Activated CD8-positive, alpha-beta T cell treated with anti-CD3 and anti-CD28 coated beads, Interleukin-2, amount 10 ng/mL, durations not matched to agents 7 days and 5 days (primary cell): ENCODE measurements at places on chromosomes 1 and 21.

GRCh38 chr1:36351227-36351977 lies 28.0 kb upstream of the EVA1B start:
- DNase-seq, result no peak

DNA sequence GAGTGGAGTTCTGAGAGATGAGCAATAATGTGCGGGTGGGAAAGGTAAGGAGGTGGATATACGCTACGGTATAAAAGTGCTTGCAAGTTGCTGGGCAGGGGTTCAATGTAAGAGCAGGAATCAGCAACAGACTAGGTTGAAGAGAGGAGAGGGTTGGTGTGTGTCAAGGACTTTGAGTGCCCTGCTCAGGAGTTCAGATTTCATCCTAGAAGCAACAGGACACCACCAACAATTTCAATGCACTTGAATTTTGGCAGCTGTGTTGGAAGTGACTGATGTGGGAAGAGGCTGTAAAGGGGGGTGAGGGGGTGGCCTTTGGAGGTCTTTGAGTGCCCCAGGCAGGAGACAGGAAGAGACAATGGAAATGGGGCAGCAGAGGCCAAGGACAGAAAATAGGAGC lies 57.3 kb downstream of the RHOU start:
- DNase-seq, result no peak

DNA sequence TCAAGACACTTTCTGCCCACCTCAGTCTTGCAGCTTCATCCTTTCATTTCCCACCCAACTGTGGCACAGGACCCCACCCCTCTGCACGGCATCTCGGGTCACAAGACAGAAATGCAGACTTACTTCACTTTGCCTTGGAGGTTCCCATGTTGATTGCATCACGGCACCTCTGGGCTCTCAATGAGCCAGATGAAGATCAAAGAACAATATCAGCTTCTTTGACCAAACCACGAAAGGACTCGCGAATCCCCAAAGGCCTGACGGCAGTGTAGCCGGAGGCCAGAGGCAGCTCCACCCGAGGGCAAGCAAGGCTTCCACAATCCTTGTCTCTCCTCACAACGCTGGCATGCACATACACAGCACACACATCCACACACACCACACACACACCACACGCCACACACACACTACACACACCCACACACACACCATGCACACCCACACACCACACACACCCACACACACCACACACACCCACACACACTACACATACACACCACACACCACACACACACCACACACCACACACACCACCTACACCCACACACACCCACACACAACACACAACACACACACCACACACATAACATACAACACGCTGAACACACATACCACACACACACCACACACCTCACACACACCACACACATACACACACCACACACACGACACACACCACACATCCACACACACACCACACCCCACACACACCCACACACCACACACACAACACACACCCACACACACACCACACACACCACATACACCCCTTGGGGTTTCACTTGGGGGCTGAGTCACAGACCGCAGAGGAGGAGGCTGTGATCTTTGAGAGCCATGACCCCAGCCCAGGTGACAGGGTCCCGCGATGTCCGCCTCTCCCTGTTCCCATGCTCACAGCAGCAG lies 35.8 kb downstream of the UBASH3A start:
- DNase-seq, result no peak

GRCh38 chr1:91282695-91283420 lies 121.8 kb downstream of the HFM1 start:
- DNase-seq, result peak; percentile 62

DNA sequence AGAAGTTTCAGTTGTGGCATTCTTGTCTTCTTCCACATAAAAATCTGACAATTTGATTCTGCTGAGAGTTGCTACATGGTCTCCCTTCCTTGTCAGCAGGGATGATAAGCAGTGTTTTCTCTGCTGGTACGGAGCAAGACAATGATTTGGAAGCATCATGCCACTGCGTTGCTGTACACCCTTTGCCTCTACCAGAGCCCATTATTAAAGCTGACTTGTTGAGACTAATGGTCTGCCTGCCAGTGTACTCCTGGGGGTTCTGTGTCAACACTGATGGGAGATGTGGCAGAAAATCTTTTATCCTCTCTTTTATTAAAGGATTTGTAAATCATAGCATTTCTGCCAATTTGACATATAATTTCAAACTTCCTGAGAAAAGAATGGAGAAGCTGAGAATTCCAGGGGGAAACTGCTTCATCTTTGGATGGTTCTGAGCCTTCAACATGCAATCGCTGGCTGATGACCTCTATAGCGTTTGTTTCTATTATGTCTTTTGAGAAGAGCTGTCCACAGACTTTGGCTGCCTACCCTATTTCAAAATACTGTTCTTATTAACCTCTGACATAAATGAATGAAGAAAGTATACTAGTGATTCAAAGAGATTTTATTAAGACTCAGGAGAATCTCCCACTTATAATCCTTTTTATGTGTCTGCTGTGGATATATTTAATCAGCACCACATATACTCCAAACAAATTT lies 47.9 kb upstream of the DYNLT5 start:
- DNase-seq, result no peak

GRCh38 chr1:178533121-178533946 lies 20.4 kb downstream of the TEX35 start:
- no peak for DNase-seq

DNA sequence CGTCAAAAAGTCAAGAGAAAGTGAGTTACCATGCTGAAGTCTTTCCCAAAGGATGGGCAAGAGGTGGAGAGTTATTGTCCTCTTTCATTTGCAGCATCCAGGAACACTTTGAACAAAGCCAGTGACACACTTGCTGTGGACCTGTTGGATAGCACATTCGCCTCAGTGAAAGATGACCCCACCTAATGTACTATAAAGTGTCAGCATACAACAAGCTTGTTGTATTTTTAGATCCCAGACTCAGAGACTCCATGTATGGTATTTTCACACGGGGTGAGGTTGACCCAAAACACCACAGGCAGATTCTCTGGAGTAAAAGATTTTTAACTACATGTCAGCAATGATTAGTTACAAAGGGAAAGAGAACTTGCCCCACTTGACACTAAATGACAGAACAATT lies 273.8 kb downstream of the PTBP2 start:
- DNase-seq, result no peak

DNA sequence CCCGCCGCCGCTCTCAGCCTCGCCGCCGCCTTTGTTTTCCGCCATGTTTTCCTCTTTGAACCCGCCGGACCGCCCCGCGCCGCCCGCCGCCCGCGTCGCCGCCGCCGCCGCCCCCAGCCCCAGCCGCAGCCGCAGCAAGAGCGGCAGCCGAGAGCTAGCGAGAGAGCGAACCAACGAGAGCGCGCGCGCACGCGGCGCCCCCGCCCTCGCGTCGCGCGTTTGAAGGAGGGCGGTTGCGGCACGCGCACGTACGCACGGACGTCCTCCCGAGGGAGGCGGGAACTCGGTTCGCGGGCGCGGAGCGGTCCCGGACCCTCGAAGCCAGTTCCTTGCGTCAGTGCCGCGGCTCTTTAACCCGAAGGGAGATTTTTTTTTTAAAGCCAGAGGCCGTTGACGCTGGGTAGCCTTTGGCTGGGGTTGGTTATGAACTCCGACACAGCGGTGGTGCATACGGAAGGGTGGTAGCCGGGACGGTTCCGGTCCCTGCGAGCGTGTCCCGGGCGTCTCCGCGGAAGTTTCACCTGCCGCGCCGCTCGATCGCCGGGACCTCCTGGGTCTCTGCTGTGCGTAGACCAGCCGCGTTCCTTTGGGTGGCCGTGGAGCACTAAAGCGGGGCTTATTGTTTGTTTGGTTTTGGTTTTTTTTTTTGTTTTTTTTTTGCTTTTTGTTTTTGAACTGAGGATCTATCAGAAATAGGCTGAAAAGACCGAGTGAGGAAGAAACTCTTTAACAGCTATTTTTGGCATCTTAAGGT lies at the start of gene TRIM33:
TRIM33 (minus strand) TSS at position 172 of the 754 bp plus-strand sequence; CDS start at position 45, 127 bp downstream.
- DNase-seq, result peak; percentile 92

DNA sequence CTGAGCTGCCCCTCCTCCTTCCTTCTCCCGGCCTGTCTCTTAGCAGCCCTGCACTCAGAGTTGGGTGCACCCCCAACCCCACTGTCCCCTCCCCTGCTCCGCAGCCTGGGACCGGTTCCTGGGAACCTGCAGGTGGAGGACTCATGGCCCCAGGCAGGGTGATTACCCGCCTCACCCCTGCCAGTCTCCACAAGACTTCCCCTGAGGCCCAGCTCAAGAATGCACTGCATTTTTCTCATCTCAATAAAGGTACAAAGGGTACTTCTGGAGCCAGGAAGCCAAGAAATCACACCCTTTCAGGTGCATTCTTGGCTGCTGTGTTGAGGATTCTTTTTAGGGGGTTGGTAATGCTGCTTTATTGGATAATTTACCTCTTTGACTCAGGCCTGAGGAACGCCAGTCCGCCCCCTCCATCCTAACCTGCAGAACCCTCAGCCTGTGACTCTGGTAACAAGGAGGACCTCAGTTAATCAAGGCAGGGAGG lies 126.3 kb upstream of the TMPRSS2 start:
- DNase-seq, result no peak

DNA sequence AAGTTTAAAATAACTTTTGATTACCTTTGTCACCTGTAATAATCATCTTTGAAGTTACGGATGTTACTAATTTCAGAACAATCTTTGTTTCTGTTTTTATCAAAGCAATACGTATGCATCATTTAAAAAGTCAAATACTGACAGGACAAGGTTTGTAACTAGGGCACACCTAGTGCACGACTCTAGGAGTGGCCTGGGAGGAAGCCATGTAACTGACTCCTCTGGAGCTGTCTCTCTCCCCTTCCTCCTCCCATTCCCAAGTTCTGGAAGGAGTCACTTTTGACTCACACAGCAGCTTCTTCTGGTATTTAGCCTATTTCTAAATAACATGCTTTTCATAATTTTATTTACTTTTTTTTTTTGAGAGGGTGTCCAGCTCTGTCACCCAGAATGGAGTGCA lies 11.8 kb upstream of the RAP1GAP start:
- DNase-seq, result no peak

DNA sequence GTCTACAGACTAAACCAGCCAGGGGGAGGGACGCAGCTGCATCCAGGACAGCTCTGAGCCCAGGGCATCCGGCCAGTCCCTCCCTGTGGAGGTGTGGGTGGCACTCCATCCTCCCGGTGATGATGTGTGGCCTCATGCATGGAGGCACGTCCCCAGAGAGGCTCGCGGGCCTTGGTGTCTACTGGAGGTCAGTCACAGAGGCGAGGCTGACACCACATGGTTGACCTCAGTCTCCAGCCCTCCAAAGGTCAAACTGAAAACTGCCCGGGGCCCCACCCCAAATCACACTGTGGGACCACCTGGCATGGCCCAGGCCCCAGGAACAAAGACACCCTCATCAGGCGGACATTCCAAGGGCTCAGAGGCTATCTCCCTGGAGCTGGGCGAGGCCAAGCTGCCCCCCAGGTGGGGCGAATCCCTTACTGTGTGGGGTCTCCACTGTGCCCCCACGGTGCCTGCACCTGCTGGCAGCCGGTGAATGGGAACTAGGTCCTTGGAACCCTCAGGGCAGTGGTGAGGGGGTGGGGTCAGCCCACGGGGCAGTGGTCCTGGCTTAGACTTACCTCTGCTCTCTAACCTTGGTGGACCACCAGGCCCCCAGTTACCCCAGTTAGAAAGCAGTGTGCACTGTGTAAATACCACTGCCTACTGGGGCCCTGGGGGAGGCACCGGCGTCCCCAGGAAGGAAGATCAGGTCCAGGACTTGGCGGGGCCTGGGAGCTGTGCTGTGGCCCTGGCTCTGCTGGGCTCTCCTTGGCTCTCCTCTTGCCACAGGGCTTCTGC lies 49.1 kb downstream of the TRPM2 start:
- no peak for DNase-seq

DNA sequence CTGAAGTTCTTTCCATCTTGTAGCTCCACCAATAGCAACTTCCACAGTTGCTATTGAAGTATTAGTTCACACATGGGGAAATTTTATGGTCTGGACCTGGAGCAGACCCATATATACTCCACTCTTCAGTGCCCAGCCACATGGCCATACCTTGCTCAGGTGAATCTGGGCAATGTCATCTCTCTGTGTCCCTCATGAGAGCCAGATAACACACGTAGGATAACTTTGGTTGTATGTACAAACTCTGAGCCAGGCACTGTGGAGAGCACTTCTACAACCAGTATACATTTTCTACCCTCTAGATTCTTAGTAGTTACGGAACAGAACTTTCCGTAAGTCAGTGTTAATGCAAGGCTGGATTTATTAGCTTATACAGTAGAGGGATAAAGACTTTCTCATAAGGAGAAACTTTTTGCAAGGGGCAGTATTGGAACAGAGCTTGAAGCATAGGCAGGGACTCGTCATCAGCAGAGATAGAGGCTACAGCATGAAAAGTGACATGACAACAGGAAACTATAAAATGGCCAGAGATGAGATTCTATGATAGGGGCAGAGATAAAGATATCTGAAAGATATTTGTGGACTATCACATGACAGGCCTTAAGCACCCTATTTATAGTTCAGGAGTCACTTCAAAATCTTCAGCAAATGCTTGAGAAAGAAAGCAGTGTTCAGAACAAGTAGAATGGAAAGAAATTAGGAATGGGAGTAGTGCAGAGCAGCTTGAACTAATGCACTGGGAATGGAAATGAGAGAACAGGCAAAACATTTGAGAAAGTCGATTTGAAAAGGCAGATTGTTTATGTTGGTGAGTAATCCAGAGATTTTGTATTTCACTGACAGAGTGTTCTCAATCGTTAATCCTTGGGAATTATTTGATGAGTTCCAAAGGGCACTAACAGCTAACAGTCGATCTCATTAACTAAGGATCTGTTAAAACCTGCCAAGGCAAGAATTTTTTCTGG lies 481.8 kb downstream of the USP25 start:
- no peak for DNase-seq

DNA sequence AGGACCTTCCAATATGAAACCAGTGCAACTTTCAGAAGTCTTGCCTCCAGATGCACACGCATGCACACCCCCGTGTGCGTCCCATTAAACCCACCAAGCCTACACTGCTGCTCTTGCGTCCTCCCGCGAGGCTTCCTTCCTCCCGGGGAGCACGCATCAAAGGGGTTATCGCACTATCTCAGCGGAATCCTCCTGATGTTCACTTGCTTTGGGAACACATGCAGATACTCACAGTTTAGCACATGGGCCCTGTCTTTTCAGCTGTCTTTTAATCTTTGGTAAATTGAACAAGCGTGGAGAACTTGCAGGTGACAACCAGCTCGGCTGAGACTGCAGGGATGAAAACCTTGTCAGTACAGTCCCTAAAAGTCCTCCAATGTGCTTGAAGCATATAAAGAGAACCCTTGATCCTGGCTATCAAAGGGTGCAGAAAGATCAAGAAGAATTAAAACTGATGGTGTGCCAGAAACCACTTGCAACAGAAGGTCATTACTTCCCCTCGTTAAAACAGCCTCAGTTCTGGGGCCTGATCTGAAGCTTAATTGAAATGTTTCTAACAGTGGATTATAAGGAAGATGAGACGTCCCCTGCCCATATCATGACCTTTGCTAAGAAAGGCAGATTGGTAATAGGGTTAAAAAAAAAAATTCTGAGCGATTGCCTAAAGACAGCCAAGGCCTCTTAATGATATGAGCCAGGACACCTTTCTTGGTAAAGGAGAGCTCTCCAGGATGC lies 149.4 kb upstream of the LMO4 start:
- DNase-seq, result no peak

DNA sequence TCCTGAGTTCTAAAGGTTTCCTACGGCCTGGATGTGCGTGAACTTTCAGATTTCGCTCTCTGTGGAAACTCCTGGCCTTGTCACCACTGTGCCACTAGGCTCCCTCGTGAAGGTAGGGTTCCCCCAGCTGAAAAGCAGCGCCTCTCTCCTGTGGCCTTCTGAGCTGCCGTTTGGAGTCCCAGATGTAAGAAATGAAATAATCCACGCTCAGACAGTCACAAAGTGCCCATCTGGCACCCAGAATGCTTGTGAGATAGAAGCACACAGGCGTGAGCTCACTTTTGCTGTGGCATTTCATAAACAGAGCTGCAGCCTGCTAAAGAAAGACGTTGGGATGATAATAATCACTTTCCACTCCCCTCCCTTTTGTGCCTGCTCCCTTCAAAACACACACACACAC lies 65.8 kb downstream of the LMO4 start:
- no peak for DNase-seq
